T1000 (cell line): ENCODE measurements at places on chromosomes 13 and 19.

DNA sequence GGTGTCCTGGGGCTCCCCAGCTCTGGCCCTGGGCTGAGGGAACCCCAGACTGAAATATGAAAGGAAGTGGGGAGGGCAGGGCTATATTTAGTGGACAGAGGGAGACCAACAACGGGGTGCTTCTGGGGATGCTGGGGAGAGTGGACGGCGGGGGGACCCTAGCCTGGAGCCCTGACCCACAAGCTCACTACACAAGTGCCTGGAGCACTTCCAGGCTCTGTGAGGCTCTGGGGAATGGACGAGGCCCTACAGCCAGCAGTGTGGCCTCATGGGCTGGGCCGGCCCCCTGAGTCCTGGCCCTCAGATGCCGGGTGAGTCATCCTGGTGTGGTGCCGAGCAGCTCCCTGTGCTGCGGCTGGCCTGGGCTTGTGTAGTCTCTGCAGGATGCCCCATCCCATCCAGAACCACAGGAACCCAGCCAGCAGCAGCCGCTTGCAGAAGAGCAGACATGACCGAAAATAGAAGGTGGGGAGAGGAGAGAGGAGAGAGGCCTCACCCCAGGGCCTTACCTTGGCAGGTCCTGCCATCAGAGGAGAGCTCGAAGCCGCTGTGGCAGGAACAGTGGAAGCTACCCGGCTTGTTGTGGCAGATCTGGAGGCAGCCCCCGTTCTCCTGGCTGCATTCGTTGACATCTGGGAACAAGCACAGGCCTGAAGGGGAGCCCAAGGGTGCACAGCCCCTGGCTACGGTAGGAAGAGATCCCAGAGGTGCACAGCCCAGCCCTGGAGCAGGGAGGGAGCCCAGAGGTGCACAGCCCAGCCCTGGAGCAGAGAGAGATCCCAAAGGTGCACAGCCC lies 26.1 kb downstream of the GAS6 start:
- DNase-seq, result peak; percentile 92

GRCh38 chr13:47726394-47726793 lies 274.7 kb downstream of the SUCLA2 start:
- DNase-seq, result no peak

- no peak for DNase-seq
These were observed 16.3 kb downstream of the METTL21C start for GRCh38 chr13:102678339-102679107.

GRCh38 chr13:40490086-40490758 lies 176.2 kb downstream of the FOXO1 start:
- no peak for DNase-seq

GRCh38 chr19:48553676-48554384 lies 1.9 kb downstream of the SULT2B1 start:
- DNase-seq, result peak; percentile 89

- no peak for DNase-seq
These were observed 622 bp downstream of the RASA3 start for GRCh38 chr13:114131583-114132418.

DNA sequence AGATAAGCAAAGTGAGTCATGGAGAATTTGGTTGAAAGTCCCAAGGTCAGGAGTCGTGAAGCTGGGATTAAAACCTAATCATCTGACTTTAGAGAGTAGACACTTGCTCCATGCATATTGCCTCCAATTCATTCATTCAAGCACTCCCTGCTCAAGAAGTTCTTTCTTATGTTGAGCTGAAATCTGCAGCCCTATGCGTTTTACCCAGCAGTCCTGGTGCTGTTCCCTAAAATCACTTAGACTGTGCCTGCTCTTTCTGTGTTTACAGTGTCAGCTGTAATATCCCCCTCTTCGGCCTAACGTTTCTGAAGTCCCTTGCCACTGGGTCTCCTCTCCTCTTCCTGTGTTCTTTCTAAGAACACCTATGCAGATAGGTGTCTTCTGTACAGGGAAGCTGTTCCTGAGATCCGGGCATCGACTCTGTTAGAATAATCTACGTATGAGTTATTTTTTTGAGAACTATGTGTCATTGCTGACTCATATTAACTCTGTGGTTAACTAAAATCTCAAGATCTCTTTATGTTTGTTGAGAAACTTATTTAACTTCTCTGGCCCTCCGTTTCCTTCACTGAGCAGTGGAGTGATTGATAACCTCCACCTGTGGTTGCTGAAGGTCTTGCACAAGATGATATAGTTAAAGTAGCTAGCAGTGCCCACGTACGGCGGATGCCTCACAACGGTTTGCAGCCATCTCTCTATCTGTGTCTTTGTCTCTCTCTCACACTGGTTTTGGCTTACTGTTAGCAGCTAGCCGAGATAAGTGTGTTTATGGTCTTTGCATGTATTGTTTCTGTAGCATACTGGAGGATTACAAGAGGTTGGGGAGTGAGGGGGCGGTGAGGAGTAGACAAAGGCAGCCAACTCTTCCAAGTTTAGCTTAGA lies 4.7 kb downstream of the ALOX5AP start:
- no peak for DNase-seq

- no peak for DNase-seq
These were observed 1.3 kb upstream of the DNAJC15 start for GRCh38 chr13:43021926-43022670.

GRCh38 chr19:55489711-55490477 lies 1.7 kb downstream of the SSC5D start:
- DNase-seq, result no peak

DNA sequence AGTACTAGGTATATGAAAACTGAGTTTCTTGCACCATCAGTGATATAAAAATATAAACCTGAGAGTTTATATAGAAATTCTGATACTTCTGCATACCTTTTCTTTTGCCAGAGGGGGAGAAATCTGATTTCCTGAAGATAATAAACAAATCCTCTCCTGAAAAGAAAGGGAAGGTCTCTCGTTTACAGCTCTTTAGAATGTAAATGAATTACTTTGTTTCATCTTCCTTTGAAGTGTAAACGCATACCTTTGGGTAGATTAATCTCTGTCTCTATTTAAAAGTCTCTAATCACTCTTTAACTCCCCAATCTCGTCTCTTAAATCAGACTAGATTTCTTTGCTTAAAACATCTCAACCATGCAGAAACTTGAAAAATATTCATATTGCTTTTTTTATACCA lies 1092.9 kb downstream of the SLITRK5 start:
- DNase-seq, result no peak

GRCh38 chr19:327291-328024 lies 17.1 kb downstream of the MIER2 start:
- no peak for DNase-seq

GRCh38 chr13:51644654-51645053 lies 60.4 kb downstream of the WDFY2 start:
- no peak for DNase-seq

DNA sequence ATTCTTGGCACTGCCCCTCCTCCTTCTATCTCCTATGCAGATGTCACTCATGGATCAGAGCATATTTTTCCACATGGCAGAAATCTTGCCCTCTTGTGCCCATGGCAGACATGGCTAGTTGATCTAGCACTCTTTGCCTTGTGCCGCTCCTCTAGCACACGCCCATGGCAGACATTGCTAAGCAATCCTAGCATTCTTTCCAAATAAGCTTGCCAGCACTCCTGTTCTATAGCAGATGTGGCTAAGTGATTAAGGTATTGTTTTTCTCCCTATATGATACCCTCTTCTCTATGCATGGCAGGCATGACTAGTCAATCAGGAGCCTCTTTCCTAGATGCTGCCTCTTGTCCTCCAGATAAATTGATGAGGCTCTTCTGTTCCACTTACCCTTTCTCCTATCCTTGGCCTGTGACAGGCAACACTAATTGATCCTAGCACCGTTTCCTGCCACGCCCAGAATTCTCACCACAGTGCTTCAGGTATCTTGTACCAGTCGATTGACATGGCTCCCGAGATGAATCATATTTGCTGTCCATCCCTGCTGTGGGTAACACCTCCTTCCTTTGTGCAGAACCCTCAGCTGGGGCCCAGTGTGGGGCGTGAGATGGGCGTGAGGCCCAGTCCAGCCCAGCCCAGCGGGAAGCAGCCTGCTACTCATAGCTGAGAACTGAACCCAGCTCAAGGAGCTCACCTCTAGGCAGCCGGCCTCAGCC lies 26.9 kb downstream of the TMED1 start:
- peak; percentile 24 for DNase-seq

DNA sequence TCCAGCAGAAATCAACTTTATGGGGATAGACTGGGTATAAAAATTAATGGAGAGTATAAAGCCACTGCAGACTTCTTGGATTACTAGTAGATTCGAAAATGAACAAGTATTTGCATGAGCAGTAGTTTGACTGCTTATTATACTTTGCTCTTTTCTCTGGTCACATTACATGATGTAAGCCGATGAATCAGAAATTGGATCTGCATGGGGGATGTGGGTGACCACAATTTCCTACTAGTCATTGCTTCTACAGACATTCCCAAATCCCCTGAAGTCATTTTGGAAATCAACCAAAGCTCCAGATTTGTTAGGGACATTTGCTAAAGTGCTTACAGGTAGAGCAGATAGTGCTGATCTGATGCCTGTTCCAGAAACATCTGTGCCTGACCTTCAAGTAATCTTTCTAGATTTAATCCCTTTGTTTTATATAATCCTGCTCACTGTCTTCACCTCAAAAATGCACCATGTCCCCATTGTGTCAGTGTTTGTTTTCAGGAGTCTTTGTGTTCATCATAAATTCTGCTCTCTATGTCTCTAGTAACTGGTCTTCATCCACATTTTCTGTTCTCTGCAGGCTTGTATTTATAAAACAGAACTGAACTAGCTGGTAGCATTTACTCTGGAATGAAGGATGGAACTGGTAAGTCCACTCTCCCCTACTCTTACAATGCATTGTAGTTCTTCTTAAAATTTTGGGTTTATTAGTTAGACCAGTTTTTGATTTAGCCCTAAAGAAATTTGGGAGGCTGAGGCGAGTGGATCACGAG lies 201.5 kb upstream of the CSNK1A1L start:
- DNase-seq, result peak; percentile 15

GRCh38 chr19:17246681-17247425 lies 1.1 kb upstream of the NR2F6 start:
- DNase-seq, result no peak

DNA sequence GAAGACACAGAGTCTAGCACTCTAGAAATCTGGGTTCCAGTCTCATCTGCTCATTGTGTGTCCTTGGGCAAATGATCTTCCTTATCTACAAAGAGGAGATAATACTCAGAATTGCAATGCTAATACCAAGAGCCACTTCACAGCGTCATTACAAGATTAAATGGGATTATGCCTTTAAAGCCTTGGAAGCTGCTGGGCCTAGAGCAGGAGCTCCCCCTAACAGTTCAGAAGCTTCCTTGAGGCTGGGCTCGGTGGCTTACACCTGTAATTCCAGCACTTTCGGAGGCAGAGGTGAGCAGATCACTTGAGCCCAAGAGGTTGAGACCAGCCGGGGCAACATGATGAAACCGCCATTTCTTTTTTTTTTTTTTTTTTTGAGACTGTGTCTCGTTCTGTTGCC lies 27.6 kb downstream of the AP2S1 start:
- DNase-seq, result no peak

GRCh38 chr19:1794424-1795172 lies 17.5 kb downstream of the ATP8B3 start:
- no peak for DNase-seq

DNA sequence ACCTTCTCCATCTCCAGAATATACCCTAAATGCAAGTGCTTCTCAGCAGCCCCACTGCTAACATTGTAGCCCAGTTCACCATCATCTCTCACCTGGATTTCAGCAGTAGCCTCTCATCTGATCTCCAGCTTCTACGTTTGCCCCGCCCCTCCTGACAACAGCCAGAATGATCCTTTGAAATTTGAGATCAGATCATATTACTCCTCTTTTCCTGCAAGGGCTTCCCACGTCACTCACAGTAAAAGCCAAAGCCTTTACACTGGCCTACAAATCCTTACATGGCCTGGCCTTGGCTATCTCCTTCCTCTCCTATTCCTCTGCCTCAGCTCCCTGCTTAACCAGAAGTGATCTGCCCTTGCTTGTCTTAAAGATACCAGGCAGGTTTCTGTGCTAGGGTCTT lies 94.3 kb upstream of the NBEA start:
- DNase-seq, result no peak

DNA sequence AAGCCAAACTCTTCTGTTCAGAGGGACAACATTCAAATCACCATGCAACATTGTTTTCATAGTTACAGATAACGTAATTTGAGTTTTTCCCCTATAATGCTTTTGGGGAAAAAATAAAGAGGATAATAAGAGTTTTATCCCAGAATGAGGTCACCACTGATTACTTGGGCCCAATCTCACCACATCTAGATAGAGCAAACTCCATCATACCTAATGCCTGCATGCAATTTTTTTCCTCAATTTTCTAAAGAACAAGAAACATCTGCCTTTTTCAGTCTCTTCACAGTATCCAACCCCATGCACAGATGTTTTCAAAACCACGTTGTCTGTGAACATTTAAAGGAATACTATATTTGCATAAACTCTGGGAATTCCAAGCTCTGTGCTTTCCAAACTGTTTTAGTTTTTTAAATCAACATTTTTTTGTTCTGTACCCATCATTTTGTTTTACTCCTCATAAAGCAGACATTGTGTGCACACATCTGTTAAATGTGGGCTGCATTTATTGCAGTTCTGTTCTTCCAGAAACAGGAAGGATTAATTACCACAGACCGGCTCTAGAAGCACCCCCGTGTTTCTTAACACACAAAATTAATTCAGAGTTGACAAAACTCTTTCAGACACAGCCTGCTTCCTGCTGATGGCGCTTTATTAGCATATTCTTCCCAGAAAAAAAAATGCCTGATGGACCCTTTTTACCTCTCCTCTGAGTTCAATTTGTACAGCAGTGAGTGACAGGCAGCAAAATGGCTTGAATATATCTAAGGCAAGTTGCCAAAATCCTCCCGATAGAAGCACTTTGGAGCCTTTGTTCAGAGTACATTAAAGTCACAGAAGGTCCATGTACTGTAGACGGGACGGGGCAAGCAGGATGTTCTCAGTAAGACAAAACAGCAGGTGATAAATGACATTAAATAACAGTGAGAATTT lies 1171.9 kb downstream of the EFNB2 start:
- DNase-seq, result no peak

- no peak for DNase-seq
These were observed 531.1 kb downstream of the IRS2 start for GRCh38 chr13:109255141-109255856.

GRCh38 chr13:99862244-99862643 lies 109.3 kb downstream of the ZIC5 start:
- no peak for DNase-seq

GRCh38 chr13:33277946-33278345 lies 7.6 kb downstream of the STARD13 start:
- no peak for DNase-seq

DNA sequence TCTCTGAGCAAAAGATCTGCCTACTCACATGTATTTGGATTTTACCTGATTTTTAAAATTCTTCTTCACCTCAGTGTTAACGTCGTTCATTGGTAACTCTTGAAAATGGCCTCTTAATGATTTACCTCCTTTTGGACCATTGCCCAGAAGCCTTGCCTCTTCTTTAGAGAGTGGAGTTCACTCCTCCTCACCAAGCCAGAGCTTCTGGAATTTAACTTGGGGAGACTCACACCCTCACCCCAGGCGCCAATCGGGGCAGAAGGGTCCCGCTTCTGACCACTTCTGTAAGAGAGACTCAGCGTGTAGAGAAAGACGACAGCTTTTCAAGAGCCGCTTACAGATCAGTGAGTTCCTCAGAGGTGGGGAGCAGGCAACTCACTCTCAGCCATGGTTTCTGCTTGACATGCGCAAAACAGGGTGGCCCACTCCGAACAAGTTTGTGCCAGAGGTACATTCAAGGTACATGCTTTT lies 2.7 kb downstream of the PNMA8C start:
- DNase-seq, result no peak
